ENCODE measurements at places on chromosomes 2 and 18.

DNA sequence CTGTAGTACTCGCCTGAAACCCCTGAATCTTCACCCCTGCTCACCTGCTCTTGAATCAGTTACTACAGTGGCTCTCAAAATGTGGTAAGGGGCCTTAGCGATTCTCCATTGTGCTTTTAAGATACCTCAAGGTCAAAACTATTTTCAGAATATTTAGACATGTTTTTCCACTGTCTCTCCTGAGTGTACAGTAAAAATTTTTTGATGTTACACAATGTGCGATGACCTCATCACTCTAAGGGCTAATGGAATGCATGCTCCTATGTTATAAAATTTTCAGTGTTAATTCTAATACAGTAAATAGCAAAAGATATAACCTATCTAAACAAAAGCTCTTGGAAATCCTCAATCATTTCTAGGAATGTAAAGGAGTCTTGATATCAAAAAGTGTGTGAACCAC, 336.9 kb upstream of the PKDCC start:
- DNase-seq, result no peak

DNA sequence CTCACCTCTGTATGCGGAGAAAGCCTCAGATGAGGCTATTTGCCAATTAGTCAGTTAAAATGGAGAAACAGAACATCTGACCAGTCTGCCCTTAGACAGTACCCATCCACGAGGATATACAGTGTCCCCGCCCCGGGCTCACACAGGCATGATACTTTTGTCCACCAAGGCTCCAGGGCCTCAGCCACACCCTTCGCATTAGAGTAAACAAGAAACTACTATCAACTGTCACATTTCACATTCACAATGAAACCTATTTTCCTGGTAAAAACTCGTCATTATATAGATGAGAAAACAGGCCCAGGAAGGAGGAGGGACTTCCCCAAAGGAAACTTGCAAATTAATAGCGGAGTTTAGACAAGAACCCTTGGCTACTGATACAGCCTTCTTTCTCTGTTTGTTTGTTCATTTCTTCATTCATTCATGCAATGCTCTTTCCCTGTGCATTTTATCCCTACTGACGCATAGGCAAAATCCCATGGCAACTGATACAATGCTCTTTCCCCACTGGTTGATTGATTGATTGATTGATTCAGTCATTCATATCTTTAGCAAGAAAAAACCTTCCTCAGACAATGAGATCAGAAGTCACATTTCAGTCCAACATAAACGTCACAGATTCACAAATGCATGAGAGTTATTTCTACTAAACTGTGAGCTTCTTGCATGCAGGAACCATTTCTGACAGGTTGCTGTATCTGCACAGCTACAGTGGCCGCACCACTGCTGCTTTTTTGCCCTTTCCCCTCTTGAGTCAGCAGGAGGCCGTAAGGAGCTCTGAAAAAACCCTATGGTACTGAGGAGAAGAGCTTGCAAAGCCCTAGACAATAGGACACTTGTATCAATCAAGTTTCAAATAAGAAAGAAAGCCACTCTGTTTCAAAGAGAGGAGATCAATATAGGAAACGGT, 777.1 kb downstream of the RNF144A start:
- no peak for DNase-seq

DNA sequence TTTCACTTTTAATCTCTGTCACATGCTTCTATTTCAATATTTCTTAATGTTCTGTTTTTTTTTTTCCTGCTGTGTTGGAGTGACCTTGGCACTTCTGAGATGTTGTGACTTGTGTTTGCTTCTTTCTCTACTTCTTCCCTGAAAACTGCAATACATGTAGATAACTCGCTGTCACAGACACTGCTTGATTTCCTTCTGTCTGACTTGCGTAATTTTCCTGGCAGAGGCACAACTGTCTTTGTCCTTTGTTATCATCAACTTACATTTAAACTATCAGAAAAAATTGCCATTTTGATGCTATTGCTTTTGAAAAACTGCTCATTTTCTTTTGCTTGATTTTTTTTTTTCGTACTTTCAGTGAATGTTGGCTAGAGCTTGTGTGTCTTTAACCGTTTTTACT, 69.0 kb downstream of the BABAM2 start:
- no peak for DNase-seq

GRCh38 chr2:205808486-205809121, 126.3 kb downstream of the NRP2 start:
- no peak for DNase-seq

- no peak for DNase-seq
These were observed 13.5 kb upstream of the XDH start for GRCh38 chr2:31428001-31428418.

- DNase-seq, result no peak
These were observed 229.7 kb upstream of the AGAP1 start for GRCh38 chr2:235264121-235264493.

DNA sequence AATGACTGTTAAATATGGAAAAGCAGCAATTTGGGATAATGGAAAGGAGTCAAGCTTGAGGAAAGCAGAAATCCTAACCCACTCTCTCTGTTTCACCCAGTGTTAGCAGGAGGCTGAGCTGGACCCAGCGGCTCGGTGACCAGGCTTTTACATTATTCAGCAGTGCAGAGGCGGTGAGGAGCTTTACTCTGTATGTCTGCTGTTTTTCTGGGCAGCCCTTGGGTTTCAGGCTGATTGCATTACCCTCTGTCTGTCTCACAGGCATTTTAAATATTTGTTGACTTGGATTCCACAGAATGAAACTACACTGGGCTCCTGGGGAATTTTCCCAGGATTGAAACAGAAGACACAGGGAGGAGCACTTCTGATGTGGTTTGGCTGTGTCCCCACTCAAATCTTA, 368.0 kb downstream of the GALR1 start:
- no peak for DNase-seq

DNA sequence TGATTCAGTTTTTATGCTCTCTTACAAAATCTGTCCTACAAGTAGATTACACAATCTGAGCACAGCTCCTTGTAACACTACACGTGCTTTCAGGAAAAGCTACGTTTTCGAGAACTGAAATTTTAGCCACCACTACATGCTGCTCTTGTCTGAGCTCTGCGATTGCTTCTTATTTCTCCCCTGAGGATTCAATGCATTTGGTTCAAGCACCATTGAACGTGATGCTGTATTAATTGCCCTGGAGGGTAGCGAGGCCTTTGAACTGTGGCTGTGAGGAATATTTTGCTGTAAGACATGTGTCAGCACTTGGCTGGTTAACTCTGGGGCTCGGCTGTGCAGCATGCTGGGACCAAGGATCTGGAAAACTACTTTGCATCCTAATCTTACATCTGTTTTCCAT, 405.8 kb downstream of the EPHA4 start:
- DNase-seq, result no peak
